Tracheal epithelial cell (primary cell): ENCODE measurements at places on chromosomes 6 and 20. TPM values are rescaled to one million over a fixed set of nuclear protein-coding genes. Genes with fewer than 3 reads are reported as not detected.

The E2F1 gene
- total RNA-seq, result 0.43 and 2.2 TPM in 2 replicates

The CAGE1 gene
- not detected in 2 replicates for total RNA-seq

The TBC1D32 gene
- 7.5 and 8.3 TPM in 2 replicates for total RNA-seq

The TMEM74B gene
- 2.4 TPM in 1 of 2 replicates, not detected in the other for total RNA-seq

The OTOR gene
- not detected in 2 replicates for total RNA-seq

The ETV7 gene
- total RNA-seq, result 0.24 TPM in 1 of 2 replicates, not detected in the other

The ADGB gene
- not detected in 2 replicates for total RNA-seq

The YTHDF1 gene
- 19.3 and 26.0 TPM in 2 replicates for total RNA-seq

The CNR1 gene
- total RNA-seq, result 0.72 TPM in 1 of 2 replicates, not detected in the other

The TNXB gene
- 0.43 and 0.48 TPM in 2 replicates for total RNA-seq

The CST2 gene
- not detected in 2 replicates for total RNA-seq

The OR2H1 gene
- total RNA-seq, result not detected in 2 replicates

The ARMC12 gene
- total RNA-seq, result 0.64 and 1.4 TPM in 2 replicates
